ENCODE measurements at places on chromosomes 3 and 15. TPM values are rescaled to one million over a fixed set of nuclear protein-coding genes. Genes with fewer than 3 reads are reported as not detected.

The CCDC39 gene
- total RNA-seq = not detected

The IL17RC gene
- total RNA-seq = 0.31 TPM

The ARGFX gene
- total RNA-seq = not detected

The GRAMD2A gene
- not detected for total RNA-seq

The CACNA1D gene
- 0.78 TPM for total RNA-seq

The NAALADL2 gene
- not detected for total RNA-seq

The CCR8 gene
- 2.9 TPM for total RNA-seq

GRCh38 chr3:188385295-188385694, 231.3 kb downstream of the LPP start:
- no peak for DNase-seq

- no peak for DNase-seq
Observed at GRCh38 chr15:77475898-77476297, 55.2 kb downstream of the HMG20A start.

DNA sequence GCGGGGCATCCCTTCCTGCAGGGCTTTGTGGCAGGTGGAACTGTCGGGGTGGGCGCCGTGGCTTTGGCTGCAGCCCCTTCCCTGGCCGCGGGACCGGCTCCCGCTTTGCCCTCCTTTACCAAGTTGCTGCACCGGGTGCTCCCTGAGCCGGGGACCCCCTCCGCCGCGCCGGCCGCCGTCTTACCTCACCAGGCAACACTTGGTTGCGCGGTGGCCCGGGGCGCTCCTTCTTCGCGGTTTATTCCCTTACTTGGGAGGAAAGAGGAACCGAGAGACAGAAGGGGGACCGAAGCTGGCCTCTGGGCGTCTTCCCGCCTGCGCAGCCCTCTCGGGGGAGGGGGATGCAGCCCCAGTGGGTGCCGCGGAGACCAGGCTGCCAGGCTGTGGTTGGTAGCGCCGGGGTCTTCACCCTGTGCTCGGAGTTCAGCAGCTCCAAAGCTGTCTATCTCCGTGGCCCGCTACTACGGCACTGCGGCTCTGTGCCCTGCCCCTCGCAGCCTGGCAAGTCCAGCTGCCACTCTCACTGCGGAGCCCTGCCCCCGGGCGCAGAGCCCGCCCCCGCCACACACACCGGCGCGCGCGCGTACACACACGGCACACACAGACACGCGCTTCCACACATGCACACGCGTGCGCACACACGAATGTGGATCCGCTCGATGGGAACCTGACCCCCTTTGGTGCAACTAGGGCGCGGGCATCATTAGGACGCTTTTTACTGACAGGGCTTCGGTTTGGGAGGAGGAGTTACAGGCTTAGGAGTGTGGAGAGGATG, at the start of gene DGKG:
Gene DGKG, minus strand, starts transcription at position 473 of the 775 bp plus-strand sequence. CDS start 41,775 bp downstream, outside the sequence.
- DNase-seq = no peak

DNA sequence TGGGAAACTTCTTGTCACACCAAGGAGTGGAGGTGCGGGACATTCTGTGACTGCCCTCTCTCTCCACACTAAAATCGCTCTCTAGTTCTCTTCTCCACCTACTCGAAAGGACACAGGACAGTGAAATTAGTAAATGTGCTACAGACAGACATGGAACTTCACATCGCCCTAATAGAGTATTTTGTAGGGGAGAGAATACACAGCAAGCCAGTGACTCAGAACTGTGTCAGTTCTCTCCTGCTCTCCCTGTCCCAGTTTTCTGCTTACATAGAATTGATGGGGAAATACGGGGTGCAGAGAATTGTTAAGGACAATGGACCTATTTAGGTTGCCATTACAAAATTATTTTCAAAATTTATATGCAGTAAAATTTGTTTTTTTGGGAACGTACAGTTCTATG, 159.6 kb upstream of the GADL1 start:
- DNase-seq = no peak

GRCh38 chr3:159186581-159186980, 384.7 kb downstream of the MFSD1 start:
- DNase-seq = no peak

- DNase-seq = no peak
Observed at GRCh38 chr3:54198556-54198955, 76.2 kb downstream of the CACNA2D3 start.
